Natural killer cell treated with Interleukin-12 subunit alpha and Interleukin-12 subunit beta and Interleukin-15 and Interleukin-18, amount 100 ng/mL, for 72 hours (primary cell): ENCODE measurements at places on chromosomes 3 and 15. TPM values are rescaled to one million over a fixed set of nuclear protein-coding genes. Genes with fewer than 3 reads are reported as not detected.

- no peak overlapping the region for H3K27ac ChIP-seq
- H3K4me3 ChIP-seq, result no peak overlapping the region
- H3K4me1 ChIP-seq, result no peaks in the 10 kb centered on the region
- peaks cover 5% of the 10 kb centered on the region for H3K27me3 ChIP-seq
- no peak for DNase-seq
Measured at GRCh38 chr3:179495483-179495882, 44.2 kb upstream of the GNB4 start.

DNA sequence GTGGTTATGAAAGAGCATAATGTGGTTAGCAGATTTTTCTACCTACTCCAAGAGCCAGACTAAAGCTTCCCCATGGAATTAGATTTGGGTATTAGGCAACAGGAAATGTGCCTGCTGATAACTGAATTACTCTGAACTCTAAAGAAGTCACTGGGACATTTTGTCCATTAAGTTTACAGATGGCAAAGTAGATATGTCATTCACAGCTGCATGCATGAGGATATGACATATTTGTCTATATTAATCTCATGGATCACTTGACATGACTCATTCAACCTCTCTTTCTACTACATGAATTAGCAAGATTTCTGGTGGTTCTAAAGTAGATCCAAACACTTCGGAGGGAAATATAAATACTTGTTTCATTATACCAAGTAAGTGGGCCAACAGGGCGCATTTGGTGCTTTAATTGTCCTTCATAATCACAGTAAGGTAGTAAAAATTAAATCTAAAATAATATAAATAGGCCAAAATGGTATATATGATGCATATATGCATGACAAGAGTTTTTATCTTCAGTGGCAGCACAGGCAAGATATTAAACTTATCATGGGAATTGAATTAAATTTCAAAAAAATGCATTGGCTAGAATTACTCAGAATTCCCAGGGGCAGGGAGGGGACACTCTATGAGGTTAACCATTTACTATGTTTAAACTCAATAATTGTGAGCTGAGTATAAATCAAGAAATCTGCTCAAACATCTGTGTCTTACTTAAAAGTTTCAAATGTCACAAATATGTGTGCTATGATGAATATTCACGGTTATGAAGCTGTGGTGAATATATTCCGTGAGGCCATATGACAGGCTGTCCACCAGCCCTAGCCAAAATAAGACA, 365.3 kb upstream of the KCNMB2 start:
- H3K4me1 ChIP-seq, result no peaks in the 10 kb centered on the region
- H3K27ac ChIP-seq, result no peak overlapping the region
- H3K27me3 ChIP-seq, result peaks cover 33% of the 10 kb centered on the region
- H3K4me3 ChIP-seq, result no peak overlapping the region
- no peak for DNase-seq

CSPG4 gene
- total RNA-seq, result not detected

GRCh38 chr15:89333011-89333860, 1.4 kb downstream of the POLG start:
- no peaks in the 10 kb centered on the region for H3K27me3 ChIP-seq
- peak overlapping the region; percentile 93 for H3K27ac ChIP-seq
- peaks cover 36% of the 10 kb centered on the region for H3K36me3 ChIP-seq
- H3K4me1 ChIP-seq, result peaks cover 70% of the 10 kb centered on the region
- no peak for DNase-seq

DNA sequence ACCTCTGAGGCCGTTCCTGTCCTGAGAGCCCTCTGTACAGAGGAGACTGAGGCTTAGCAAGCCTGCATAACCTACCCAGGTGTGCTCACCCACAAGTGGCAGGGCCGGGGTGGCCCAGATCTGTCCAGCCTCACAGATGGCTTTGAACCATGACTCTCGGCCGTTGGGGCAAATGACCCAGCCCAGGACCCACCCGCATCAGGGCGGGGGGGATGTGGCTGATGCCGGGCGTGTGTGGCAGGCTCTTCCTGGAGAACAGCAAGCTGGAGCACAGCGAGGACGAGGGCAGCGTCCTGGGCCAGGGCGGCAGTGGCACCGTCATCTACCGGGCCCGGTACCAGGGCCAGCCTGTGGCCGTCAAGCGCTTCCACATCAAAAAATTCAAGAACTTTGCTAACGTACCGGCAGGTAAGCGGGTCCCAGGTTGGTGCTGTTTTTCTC, 133.5 kb downstream of the LRRK1 start:
- H3K4me1 ChIP-seq, result no peaks in the 10 kb centered on the region
- no peak overlapping the region for H3K4me3 ChIP-seq
- DNase-seq, result no peak
- H3K27me3 ChIP-seq, result peaks cover 6% of the 10 kb centered on the region
- H3K36me3 ChIP-seq, result no peaks in the 10 kb centered on the region

DNA sequence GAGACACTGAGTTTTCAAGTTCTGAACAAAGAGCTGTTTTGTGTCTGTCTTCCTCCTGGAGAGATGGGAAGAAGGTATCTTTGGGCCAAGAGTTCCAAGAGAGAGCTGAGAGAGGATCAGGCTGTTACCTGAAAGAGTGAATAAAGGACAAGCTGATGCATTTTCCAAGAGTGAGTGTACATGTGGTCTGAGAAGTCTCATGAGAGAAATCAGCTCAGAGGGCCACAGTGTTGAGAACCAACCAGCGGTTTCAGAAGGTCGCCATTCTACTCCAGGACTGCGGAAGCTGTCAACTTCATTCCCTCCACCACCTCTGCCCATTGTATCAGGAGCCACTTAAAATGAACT, 42.7 kb upstream of the PPP2R3A start:
- no peak overlapping the region for H3K27ac ChIP-seq
- no peak for DNase-seq
- peaks cover 21% of the 10 kb centered on the region for H3K27me3 ChIP-seq
- H3K4me3 ChIP-seq, result no peak overlapping the region

DNA sequence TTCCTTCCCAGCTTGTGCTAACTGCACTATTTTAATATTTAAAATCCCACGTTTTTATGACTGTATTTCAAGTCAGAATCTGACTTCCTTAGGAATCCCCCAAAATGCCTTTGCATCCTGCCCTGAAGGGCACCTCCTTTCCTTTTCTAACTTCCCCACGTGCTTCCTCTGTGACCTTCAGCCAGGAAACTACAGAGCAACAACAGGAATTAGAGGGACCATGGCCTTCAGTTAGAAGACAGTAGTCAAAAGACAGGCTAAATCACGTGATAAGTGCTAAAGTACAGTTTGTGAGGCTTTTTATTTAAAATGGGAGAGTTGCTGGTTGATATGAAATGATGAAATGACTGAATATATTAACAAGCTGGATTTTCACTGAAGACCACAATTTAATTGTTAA, 11.8 kb upstream of the ABHD10 start:
- no peak for DNase-seq
- H3K4me1 ChIP-seq, result peaks cover 10% of the 10 kb centered on the region
- H3K4me3 ChIP-seq, result no peak overlapping the region
- H3K27ac ChIP-seq, result peak overlapping the region; percentile 30
- no peaks in the 10 kb centered on the region for H3K36me3 ChIP-seq

GRCh38 chr3:156615592-156616173, 58.7 kb upstream of the TIPARP start:
- H3K4me3 ChIP-seq, result no peak overlapping the region
- DNase-seq, result no peak
- H3K27me3 ChIP-seq, result no peaks in the 10 kb centered on the region
- no peak overlapping the region for H3K27ac ChIP-seq

DNA sequence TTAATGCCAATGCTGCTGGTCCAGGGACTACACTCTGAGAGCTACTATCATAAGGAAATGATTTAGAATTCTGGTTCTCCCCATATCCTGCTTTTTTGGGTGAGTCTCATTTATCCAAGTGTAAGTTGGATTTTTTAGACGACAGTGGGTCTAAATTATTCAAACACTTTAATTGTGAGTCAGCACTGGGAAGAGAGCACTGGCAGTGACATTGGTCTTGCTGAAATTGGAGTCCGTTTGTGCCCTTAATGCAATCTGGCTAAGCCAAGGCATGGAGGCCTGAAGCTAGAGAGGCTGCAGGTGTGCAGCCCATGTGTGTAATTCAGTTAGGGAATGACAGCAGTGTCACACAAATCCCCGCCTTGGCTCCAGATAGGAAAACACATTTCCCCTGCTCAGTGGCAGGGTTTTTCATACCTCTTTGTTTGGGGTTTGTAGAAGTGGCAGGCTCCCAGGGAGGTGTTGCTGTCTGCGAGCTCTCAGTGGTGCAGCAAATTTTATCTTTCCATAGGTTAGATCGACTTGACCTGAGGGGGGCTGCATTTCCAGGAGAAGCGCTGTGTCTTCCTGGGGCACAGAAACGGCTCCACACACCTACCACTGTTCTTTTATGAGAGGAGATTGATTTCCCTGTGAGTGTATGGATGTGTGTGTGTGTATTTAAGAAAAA, 197.7 kb downstream of the CD47 start:
- H3K27ac ChIP-seq, result no peak overlapping the region
- peaks cover 7% of the 10 kb centered on the region for H3K36me3 ChIP-seq
- no peaks in the 10 kb centered on the region for H3K4me1 ChIP-seq
- no peak overlapping the region for H3K4me3 ChIP-seq

DNA sequence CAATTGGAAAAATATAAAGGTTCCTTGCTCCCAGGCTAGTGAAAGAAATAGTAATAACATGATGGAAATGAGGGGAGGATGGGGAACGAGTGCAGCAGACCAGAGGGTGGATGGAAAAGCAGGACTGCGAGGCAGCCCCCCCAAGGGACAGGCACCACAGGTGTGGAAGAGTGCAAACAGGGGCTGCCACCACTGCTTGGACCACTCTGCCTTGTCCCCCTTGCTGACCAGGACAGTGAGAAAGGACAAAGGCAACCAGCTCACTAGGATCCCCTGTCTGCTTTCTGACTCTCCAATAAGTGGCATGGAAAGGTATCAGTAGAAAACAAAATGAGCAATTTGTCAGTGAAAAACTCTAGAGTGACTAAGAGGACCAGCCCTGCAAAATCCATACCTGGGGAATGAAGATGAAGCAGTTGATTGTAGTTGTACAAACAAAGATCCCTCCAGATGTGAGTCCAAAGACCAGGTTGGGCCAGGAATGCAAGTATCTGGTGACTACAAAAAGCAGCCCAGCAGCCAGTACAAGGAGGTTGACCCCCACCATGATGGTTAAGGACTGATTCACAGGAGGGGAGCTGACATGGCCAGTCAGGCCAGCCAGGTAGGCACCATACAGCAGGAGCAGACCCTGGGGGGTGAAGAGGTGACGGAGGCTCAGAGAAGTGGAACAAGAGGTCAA, 86.6 kb upstream of the GSK3B start:
- H3K4me1 ChIP-seq, result no peaks in the 10 kb centered on the region
- no peak overlapping the region for H3K27ac ChIP-seq
- no peak for DNase-seq
- H3K27me3 ChIP-seq, result peaks cover 16% of the 10 kb centered on the region
- H3K4me3 ChIP-seq, result no peak overlapping the region

SLC15A2 gene
- 5.3 TPM for total RNA-seq

DNA sequence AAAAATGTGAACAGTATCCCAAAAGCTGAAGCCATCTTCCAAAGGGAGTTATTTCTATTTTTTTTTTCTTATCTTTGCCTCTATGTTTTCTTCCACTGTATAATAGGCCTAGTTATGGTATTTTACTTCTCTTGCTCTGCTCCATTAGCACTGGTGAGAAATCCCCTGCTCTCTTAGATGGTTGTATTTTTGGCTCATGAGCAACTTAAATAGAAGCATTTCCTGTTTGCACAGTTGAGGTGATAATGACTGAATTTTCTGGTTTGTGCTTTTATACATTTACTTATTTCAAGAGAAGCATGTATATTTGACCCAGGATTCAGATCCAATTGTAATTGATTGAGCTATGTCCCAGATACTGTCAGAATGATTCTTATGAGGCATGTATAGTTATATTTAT, 61.6 kb upstream of the CD200R1L start:
- H3K4me1 ChIP-seq, result peaks cover 8% of the 10 kb centered on the region
- H3K36me3 ChIP-seq, result peaks cover 28% of the 10 kb centered on the region
- DNase-seq, result no peak
- H3K27ac ChIP-seq, result no peak overlapping the region

FILIP1L gene
- not detected for total RNA-seq

DNA sequence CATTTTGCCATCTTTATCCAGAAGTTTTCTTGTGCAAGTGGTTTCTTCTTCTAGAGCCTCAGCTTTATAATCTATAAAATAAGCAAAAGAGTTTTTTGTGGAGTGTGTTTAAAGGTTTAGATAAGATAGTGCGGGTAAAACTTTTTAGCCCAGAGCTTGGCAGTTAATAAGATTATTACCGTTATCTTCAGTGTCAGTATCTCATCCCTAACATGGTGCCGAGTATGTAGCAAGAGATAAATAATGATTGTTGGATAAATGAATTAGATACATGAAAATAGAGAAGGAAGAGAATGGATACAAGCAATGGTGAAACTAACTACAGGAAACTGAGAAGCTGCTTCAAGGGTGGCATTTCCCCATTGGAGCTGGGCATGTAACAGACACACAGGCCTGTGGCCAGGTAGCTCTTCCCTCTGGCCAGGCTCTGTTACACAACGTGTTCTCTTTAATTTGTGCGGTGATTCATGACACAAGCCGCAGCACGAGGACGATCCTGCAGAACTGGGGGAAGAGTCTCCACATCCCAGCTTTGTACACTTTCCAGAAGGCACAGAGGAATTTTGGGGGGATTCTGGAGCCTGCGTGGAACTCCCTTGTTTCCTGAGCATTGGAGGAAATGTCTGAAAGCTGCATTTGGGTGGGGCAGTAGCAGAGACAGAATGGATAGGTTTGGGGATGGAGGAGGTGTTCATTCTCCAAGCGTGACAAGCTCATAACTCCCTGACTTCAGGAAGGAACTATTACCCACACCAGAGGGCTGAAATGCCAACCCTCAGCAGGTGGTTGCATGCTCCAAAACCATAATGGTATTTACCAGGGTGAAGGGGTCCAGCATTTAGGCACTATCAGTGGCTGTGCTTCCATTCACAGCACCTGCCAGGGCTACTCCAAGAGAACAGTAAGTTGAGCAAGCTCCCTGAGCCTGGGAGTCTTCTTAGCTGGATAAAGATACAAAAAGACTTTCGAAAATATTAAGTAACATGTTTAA, 14.2 kb upstream of the ST6GAL1 start:
- H3K4me1 ChIP-seq, result peaks cover 43% of the 10 kb centered on the region
- peak overlapping the region; percentile 26 for H3K27ac ChIP-seq
- H3K36me3 ChIP-seq, result peaks cover 4% of the 10 kb centered on the region
- no peaks in the 10 kb centered on the region for H3K27me3 ChIP-seq

DNA sequence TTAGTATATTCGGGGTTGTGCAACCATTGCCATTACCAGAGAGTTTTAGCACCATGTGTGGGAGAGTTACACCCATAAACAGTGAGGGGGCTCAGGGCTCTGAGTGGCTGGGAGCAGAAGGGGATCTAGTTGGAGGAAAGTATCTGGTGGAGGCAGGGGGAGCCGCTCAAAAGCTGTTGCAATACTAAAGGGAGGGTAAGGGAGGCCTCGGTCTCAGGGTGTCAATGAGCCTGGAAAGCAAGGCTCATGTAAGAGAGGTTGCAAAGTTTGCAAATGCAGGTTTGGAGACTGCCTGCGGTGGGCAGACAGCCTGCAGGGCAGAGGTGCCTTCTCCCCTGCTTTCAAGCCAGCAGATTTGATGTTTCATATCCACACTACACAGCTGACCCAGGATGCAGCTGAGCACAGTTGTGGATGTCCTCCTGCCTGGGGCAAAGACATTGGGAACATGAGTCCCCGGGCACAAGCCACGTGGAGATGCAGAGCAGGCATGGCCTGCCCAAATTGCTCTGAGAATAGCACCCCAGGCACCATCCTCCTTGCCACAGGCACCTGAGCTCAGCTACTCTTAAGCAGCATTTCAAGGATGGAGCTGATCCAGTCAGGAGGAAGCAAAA, 181.4 kb downstream of the TLE3 start:
- DNase-seq, result no peak
- no peaks in the 10 kb centered on the region for H3K36me3 ChIP-seq
- H3K27ac ChIP-seq, result no peak overlapping the region
- H3K4me1 ChIP-seq, result no peaks in the 10 kb centered on the region
- H3K27me3 ChIP-seq, result no peaks in the 10 kb centered on the region
